Foreskin fibroblast (primary cell): ENCODE measurements at places on chromosomes 7 and 10.

GRCh38 chr10:57716884-57717283 is 550.8 kb downstream of the IPMK start:
- DNase-seq, result peak; percentile 54

GRCh38 chr10:11015446-11015934 is 2.2 kb upstream of the CELF2 start:
- DNase-seq, result peak; percentile 28

GRCh38 chr7:46032942-46033341 is 111.9 kb upstream of the IGFBP3 start:
- peak; percentile 24 for DNase-seq

GRCh38 chr7:144527051-144527471 is 123.6 kb upstream of the NOBOX start:
- DNase-seq, result no peak

GRCh38 chr7:87810726-87811125 is 65.4 kb downstream of the SLC25A40 start:
- DNase-seq, result no peak

- no peak for DNase-seq
Measured at GRCh38 chr10:60428387-60428737, 38.7 kb upstream of the ANK3 start.

DNA sequence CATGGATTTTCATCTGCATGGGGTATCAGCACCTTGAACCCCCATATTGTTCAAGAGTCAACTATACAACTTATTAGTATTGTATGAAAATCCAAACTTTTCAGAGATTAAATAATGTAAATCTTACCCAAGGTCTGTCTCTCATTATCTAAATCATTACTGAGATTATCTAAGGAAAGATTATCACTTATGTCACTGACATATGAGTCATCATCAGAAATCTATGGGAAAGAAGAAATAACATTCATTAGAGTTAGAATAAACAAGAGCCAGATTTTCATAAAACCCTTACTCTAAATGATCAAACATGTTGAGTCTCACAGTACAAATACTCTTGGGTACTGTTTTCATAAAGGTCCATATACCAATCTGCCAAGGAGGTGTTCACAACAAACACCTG is 83.3 kb upstream of the GSDME start:
- no peak for DNase-seq

GRCh38 chr7:27998382-27998781 is 182.2 kb downstream of the JAZF1 start:
- no peak for DNase-seq

GRCh38 chr7:37348982-37349381 is 99.7 kb downstream of the ELMO1 start:
- DNase-seq, result no peak

- no peak for DNase-seq
Measured at GRCh38 chr10:131832056-131832685, 68.6 kb upstream of the PPP2R2D start.

- DNase-seq, result no peak
Measured at GRCh38 chr10:33681595-33681994, 347.1 kb upstream of the NRP1 start.

DNA sequence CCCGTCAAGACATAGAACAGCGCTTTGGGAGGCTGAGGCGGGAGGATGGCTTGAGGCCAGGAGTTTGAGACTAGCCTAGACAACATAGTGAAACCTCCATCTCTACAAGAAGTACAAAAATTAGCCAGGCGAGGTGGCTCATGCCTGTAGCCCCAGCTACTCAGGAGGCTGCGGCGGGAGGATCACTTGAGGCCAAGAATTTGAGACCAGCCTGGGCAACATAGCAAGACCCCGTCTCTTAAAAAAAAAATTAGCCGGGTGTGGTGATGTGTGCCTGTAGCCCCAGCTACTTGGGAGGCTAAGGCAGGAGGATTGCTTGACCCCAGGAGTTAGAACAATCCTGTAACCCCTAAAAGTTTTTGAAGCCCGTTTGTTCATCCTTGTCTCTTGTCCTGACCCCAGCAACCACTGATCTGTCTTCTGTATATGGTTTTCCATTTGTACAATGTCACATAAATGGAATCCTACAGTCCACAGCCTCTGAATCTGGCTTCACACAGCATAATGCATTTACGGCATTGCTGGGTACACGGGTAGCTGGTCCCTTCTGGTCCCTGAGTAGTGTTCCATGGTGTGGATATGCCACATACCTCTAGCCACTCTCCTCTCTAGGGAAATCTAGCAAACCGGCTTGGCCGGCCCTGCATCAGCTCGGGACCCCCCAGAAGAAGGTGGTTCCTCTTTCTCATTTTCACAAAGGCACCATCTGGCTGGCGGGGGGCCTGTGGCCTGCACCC is 8.4 kb downstream of the GTF2IRD1 start:
- DNase-seq, result no peak
